Stimulated activated CD4-positive, alpha-beta T cell treated with anti-CD3 and anti-CD28 coated beads, Interleukin-15, amount 100 ng/mL, for 1 hour (primary cell): ENCODE measurements at places on chromosomes 2 and 18.

DNA sequence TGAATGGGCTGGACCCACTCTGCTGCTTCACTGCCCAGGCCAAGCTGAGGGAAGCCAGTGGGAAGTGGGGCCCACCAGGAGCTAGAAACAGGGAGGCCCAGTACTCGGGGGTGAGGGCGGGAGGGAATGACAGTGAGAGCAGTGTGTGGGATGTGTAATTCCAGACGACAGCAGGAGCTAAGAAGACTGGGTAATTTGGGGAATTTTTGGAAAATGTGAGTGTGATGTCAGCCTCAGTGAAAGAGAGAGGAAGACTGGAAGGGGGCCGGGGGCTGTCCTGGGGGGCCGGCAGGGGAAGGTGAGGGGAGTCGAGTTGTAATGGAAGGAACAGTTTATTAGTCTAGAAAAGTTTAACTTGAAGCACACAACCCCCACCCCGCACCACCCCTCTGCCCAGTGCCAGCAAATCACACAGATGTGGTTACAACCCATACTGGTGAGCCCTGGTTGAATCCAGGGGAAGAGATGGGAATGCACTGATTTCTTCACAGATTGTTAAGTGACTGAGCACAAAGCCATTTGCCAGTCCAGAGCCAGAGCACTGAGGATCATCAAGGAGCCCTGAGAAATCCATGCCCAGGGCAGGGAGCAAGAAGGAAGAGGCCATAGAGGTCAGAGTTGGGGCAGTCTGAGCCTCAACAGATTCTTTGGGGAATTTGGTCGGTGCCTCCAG, 76.7 kb upstream of the PKDCC start:
- no peak for DNase-seq

- DNase-seq, result no peak
These were observed 219.8 kb downstream of the TFCP2L1 start for GRCh38 chr2:121065239-121065638.

DNA sequence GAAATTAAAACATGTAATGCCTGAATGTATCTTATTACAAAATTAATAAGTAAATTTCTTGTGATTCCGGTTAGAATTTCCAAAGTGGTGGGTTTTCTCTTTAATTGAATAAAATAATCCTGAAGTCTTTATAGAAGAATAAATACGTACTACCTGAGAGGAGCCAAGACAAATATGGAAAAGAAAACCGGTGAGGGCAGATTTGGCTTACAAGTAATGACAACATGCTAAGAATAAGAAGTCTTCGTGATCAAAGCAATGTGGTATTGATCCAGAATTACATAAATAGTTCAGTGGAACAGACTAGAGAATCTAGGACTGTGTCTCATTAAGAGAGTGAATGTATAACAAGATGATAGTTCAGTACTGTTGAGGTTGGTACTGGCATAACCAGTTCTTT, 167.5 kb downstream of the NEDD4L start:
- DNase-seq, result no peak

- no peak for DNase-seq
These were observed 125.2 kb downstream of the UBE2E3 start for GRCh38 chr2:181105562-181105961.

DNA sequence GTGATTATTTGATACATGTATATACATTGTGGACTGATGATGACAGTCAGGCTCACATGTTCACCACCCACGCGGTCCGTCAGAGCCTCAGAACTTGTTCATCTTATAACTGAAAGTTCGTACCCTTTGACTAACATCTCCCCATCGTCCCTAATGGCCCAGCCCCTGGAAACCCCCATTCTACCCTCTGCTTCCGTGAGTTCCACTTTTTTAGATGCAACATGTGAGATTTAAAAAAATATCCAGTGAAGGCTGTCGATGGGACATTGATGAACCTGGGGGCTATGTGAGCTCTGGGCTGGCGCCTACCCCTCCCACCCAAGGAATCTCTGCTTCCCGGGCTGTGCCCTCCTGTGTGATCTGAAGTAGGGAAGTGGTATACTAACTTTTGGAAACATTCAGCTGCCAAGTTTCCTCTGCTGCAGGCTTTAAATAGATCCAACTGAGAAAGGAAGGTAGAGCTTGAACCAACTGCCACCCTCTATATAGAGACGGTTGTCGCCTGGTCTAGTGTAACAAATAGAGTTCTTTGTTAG, 163.8 kb downstream of the FAM210A start:
- DNase-seq, result peak; percentile 68

GRCh38 chr2:45698554-45698953, 47.1 kb downstream of the PRKCE start:
- DNase-seq, result no peak

DNA sequence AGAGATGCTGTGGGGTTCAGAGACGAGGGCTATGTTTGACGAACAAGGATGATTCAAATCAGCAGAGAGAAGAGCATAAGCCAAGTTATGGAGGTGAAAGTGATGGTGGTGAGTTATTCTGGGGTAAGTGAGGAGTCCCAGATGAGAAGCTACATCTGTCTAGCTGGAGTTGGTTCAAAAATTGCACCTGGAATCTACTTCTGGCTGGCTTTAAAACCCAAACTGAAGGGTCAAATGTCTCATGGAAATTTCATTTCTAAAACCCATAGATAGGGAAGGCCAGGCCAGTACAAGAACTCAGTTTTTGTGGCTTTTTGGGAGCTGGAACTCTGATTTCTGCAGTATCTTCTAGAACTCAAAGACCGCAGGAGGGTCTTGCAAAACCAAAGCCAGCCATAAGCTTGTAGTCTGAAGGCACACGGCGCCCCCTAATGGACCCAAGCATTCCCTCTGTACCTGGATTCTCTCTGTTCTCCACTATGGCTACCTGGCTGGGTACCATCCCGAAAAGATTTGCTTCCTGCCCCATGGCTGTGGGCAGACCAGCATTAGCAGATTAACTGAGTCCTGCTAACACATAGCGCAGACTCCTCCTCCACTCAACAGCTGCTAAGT, 229.1 kb upstream of the SLC14A2 start:
- no peak for DNase-seq

DNA sequence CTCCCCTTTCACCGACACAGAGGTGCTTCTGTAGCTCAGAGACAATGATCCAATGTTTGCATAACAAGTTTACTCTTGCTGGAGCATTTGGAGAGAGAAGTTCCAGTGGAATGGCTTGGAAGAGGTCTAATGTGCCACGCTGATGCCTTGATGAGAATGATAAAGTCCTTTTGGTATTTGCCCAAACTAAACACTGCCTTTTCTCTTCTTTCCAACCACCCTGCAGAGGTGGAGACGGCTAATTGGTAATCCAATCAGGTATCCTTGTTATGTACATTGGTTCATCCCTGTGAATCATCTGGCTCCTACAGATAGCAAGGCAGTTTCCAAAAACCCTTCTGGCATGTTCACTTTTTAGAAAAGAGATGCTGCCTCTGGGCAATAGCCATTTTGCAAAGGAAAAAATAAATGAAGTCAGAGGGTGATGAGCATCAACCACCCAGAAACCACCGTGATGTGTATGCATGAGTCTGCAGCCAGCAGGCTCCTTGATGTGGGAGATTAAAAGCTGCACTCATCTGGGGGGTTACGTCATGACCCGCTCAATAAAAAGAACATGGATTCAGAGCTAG, 40.6 kb downstream of the KIAA2012 start:
- DNase-seq, result no peak

DNA sequence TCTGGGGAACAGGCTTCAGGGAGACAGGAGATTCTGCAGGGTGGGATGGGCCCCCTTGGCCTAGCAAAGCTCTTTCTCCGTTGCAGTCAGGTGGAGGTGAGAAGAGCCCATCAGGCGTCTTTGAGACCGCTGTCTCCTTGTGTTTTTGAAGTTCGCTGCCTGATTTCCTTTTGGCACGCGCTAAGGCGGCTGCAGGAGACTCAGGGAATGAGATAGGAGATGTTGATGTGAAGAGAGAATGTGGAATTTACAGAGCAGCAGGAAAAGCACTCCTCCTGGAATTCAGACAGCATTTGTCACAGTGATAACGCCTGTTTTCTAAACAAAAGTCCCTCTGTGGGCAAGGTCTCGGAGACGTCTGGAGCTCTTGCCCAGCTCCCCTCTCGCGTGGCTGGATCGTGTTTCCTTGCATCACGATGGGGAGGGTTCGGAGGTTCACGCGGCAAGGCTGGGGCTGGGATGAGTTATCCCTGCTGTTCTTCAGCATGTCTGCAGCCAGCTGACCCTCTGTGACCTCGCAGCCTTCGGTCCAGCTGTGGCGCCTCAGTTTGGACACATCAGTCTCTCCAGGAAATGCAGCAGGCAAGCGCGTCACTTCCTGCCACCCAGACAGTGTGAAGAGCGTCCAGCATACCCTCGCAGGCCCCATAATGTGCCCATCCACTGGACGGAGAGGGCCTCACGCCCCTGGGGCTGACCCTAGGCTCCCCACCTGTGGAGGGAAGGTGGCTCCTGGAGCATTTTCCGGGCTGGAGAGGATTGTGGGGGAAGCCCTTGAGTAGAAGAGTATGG, 30.2 kb downstream of the GLI2 start:
- DNase-seq, result no peak

DNA sequence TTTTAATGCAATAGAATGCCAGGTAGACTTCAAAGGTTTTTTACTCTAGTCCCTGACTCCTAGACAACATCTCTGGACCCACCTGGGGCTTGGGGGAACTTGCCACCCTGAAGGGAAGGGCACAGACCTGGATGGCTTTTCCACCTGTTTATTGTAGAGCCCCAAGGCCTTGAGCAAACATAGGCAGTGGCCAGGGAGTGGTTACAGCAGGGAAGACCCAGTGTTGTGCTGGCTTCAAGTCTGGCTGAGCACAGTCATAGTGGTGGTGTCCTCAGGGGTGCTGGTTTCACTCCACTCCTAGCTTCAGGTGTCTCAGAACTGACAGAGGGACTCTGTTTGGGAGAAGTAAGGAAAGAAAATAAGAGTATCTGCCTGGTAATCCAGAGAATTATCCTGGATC, 5.5 kb upstream of the SRD5A2 start:
- no peak for DNase-seq

GRCh38 chr2:2763351-2764000, 432.4 kb upstream of the MYT1L start:
- DNase-seq, result no peak

- no peak for DNase-seq
These were observed 32.5 kb upstream of the MRPS9 start for GRCh38 chr2:105005181-105005951.

DNA sequence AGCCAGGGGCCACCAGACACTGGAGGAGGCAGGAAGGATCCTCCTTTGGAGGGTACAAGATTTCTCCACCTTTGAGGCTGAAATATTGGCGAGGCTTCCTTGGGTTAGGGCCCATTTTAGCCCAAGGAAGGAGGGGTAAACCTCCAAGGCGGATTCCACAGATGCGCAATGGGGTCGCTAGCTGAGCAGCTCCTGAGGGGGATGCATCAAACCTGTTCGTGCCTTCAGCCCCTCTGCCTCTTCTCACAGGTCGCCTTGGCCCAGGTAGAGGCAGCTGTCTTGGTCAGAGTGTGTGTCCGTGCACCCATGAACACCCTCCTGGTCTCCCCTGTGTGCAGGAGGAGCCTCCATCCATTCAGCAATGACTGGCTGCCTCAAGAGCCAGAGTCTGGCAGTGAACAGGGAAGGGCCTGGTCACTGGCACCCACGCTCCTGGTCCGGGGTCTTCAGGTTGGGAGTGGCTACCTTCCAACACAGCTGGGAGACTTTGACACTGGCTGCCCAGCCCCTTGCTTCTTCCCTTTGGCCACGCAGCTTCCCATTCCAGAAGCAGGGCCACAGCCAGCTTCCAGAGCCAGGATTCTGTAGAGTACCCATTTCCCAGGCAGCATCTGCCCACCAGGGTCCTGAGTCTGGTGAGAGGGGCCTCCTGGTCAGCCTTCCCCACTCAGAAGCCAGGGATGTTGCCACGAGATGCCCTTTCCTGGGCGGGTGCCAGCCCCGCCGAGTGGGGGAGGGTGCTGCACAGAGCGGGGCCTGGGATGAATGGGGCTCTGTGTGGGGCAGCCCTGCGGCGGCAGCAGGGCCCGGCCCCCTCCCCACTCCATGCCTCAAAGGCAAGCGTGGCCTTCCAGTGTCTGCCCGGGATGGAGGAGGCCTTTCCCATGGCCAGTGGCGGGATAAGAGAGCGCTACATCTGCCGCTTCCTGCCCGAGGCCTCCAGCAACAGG, 95.8 kb upstream of the GPC1 start:
- DNase-seq, result no peak

GRCh38 chr18:8659609-8660242, 45.6 kb upstream of the MTCL1 start:
- DNase-seq, result no peak

- no peak for DNase-seq
These were observed 27.5 kb downstream of the CNRIP1 start for GRCh38 chr2:68292108-68292710.

GRCh38 chr2:185738679-185739472, at the start of gene FSIP2:
Gene FSIP2, plus strand, starts transcription at chr2:185738804. Its CDS starts 91 bp downstream, at chr2:185738895.
- DNase-seq, result no peak

GRCh38 chr2:168355121-168355520, 101.0 kb upstream of the CERS6 start:
- DNase-seq, result no peak
